Fibroblast of mammary gland (primary cell): ENCODE measurements at places on chromosomes 4 and X.
A peak's percentile ranks its signal among the peaks of the same experiment; 100 is the strongest.

GRCh38 chr4:54254116-54254914 is 25.2 kb downstream of the PDGFRA start:
- no peak for DNase-seq

GRCh38 chr4:111475001-111475400 is 670.3 kb upstream of the FAM241A start:
- peak; percentile 66 for DNase-seq

GRCh38 chrX:10496345-10496965 is 123.9 kb downstream of the MID1 start:
- peak; percentile 70 for DNase-seq

DNA sequence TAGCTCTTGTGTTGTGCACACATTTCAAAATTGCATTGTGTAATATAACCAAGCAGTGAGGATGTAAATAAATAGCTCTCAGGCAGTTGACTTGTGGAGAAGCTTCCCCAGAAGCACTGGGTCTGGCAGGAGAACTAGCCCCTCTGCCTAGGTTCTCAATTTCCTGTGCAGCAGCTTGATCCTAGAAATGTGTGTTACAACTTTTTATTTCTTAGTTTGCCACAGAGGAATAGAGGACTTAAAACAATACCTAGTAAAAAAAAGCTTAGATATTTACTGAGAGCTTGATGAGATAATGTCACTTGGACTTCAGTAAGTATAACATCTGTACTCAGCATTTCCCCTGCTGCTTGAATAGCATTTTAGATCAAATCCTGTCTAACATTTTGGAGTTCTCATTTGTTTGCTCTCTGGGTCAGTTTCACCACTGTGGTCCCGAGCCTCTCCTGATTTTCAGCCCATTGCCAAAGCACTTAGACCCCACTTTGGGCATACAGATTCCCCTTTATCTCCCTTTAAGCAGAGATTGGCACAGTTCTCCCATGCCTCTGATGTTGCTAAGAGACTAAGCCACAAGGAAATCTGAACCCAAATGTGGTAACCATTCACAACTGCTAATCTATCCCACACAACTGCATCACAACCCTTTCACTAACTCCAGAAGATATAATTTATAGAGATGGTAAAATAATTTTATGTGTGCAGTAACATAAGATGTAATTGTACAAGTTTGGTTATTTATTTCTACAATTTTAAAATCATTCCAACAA is 98.2 kb upstream of the NRK start:
- no peak for DNase-seq

DNA sequence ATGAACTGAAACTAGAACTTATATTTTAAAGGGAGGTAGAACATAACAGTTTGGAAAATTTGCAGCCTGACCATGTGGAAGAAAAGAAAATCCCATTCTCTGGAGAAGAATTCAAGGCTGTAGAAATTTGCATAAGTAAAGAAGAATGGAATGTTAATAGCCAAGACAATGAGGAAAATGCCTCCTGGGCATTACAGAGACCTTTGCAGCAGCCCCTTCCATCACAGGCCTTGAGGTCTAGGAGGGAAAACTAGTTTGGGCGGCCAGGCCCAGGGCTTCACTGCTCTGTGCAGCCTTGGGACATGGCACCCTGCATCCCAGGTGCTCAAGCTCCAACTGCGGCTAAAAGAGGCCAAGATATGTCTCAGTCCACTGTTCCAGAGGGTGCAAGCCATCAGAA is 1506.8 kb downstream of the PCDH18 start:
- DNase-seq = no peak

- no peak for DNase-seq
These were observed 93.4 kb downstream of the TMA16 start for GRCh38 chr4:163587867-163588266.
